ENCODE measurements at places on chromosomes 3 and 15. TPM values are rescaled to one million over a fixed set of nuclear protein-coding genes. Genes with fewer than 3 reads are reported as not detected.

- peak; percentile 75 for DNase-seq
Observed at GRCh38 chr3:10223676-10224639, 24.3 kb upstream of the TATDN2 start.

DNA sequence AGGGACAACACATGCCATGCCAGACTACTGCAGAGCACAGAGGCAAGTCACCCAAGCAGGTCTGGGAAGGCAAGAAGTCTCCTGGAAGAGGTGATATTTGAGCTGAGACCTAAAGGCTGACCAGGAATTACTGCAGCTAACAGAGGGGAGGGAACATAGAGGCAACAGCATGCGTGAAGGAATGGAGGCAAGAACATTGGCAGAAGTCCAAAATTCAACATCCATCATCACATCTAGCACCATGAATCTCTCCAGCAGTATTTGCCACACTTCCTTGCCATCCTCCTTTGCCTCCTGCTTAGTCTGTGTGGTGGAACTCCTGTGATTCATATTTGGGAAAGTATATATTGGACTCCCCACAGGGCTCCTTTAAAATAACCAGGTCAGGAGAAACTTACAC is 870 bp upstream of the TSEN2 start:
- no peak for DNase-seq

DNA sequence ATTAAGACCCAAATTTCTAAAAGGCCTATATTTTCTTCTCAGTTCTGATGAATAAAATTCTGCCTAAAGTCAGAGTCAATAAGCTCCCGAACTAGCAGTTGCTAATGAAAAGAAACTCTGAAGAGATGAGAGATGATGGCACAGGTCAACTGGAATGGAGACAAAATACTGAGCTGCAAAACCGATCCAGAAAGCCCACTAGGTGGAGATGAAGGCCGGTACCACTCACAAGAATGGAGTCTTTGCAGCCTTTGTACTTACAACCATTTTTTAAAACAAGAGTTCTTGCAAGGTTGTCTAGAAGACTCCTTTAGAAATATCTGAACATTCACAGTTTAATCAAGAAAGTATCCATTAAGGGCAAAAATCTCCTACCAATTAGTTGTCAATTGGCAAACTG is 119.9 kb upstream of the TJP1 start:
- DNase-seq, result no peak

GRCh38 chr3:164604687-164605086 is 473.6 kb downstream of the SI start:
- no peak for DNase-seq

CYP8B1 gene
- 0.08 TPM for total RNA-seq

All from GM12878 (cell line).